ENCODE measurements at places on chromosomes 13 and 19.
A peak's percentile ranks its signal among the peaks of the same experiment; 100 is the strongest.

DNA sequence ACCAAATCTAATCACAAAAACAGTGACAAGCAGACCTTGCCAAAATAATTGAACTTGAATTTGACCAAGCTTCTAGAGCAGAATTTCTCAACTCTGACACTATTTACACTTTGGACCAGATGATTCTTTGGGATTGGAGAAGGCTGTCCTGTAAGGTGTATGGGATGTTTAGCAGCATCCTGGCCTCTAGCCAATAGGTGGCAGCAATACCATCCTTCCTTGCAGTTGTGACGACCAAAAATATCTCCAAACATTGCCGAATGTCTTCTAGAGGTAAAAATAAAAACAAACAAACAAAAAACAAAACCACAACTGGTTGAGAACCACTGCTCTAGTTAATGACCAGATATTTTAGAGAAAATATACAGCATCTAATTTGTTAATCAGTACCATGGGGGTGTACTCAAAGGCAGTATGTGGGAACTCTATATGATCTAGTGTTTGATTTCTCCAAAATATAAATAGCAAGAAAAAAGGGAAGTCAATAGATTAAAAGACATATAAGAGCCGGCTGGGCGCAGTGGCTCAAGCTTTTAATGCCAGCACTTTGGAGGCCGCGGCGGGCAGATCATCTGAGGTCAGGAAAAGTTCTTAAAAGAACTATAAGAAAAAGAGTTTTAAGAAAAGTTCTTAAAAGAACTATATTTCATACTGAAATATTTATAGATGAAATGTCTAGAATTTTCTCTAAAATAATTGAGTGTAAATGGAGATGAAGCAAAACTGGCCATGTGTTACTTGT lies 60.9 kb upstream of the ZNF527 start:
- peak; percentile 63 for DNase-seq

DNA sequence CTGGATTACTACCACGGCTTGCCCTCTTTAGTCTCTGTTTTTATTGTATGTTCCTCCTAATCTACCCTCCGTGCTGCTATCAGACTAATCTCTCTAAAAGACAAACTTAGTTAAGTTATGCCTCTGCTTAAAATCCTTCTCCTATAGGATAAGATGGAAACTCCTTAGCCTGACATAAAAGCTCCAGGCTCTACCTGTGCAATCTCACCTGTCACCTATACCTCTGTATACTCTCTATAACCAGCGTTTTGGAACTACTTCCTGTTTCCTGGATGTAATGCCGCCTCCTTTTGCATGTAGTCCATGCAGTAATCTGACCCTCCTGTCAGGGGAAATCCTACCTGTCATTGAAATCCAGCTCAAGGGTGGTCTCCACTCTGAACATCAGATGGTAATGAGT lies 41.2 kb downstream of the OLFM4 start:
- no peak for DNase-seq

GRCh38 chr13:67803118-67803517 lies 573.0 kb upstream of the PCDH9 start:
- DNase-seq = no peak

DNA sequence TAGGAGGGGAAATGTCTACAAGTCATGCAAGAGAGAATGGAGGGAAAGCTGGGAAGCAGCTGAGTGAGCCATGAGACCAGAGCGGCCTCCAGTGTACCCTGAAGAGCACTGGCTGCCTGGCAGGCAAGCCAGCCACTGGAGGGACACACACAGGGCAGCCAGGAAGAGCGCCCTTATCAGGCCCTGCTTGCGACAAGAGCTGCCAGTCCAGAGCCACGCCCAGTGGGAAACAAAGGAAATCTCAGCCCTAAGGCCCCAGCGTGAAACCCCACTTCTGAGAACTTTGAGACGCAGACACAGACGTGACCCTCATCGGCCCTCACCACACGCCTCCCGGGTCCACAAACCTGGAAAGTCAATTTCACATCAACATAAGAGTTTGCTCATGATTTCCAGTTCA lies 105.0 kb downstream of the STK24 start:
- DNase-seq = no peak

GRCh38 chr13:112712451-112713207 lies 22.8 kb downstream of the ATP11A start:
- DNase-seq = no peak

GRCh38 chr13:23790577-23791170 lies 98.5 kb downstream of the MIPEP start:
- no peak for DNase-seq

DNA sequence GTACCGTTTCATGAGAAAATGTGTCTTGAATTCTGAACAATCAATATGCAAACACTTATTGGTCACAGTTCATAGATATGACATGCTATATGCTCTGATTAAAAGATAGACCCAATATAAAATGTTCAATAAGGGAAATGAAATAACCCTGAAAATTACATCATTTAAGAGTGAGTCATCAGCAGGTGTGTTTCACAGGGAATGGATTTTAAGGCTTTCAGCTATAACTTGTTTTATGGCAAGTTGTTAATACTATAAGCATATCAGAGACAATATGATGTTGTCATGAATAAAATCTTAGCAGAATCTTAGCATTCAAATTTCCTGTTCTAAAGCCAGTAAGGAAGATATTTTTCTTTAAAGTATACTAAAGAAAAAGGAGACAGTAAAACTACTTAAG lies 483.4 kb upstream of the PCDH9 start:
- no peak for DNase-seq

DNA sequence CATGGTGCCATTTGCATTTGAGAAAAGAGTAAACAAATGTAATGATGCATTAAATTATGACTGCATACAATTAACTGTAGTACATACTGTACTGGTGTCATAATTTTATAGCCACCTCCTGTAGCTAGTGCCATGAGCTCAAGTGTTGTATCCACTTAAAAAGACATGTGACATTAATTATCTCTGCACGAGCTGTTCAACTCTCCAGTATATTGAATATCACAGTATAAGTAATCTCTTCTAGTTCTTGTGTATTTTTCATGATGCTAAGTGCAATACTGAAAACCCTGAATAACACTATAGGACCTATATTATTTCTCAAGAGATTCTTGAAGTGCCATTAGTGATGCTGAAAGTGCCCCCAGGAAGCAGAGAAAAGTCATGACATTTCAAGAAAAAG lies 387.3 kb downstream of the PCDH17 start:
- DNase-seq = no peak

- DNase-seq = no peak
Observed at GRCh38 chr13:27004326-27004725, 167.3 kb downstream of the USP12 start.

GRCh38 chr13:23811366-23812062 lies 77.7 kb downstream of the MIPEP start:
- no peak for DNase-seq

- peak; percentile 90 for DNase-seq
Observed at GRCh38 chr19:17829855-17830566, 8.7 kb upstream of the INSL3 start.

GRCh38 chr19:49570138-49570856 lies 10.1 kb downstream of the NOSIP start:
- peak; percentile 85 for DNase-seq

GRCh38 chr19:5811117-5811516 lies 6.2 kb downstream of the NRTN start:
- DNase-seq = no peak

- no peak for DNase-seq
Observed at GRCh38 chr13:78593652-78594455, 9.5 kb downstream of the POU4F1 start.

DNA sequence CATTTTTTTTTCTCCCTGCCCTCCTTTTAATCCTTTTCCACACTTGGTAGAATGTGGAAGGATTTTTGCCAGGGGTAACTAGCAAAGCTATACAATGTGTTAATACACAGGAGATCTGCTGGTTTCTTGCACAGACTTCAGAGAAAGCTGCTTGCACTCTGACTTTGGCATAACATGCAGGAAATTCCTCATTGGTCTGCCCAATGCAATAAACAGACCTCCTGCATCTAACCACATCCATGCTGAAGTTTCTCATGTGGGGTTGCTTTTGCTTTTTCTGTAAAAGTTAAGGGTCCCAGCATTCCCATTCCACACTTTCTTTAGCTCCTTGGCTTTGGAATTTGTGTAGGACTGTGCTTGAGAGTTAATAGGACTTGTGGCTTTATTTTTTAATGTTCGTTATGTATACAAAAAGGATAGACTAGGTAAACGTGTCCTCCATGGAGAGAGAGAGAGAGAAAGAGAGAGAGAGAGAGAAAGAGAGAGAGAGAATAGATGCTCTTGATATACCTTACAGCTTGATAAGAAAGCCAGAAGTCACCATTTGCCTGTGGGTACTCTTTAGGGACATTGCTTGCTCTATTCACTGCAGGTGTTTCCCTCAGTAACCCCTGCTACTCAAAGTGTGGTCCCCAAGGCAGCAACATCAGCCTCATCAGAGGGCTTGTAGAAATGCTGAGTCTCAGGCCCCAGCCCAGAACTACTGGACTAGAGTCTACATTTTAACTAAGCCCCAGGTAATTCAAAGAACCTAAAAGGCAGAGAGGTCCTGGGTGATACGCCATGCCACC lies 170.5 kb downstream of the SHISA2 start:
- DNase-seq = no peak

DNA sequence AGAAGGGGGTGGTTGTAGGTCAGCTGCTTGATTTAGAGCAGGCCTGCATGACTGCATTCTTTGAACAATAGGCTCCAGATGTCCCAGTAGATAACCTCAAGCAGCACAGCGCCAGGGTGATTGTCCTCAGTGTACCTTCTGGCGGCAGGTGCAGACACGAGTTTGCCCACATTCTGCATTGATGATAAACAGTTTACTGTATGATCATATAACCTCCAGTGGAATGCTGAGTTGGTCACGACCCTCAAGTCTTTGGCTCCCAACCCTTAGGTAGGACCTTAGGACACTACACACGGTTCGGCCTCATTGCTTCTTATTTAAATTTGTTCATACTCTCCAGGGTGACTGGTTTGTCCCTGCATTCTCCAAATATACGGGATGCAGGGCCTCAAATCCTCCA lies 12.2 kb downstream of the ZNF439 start:
- no peak for DNase-seq

GRCh38 chr19:46922465-46922864 lies 61.7 kb downstream of the ARHGAP35 start:
- no peak for DNase-seq

DNA sequence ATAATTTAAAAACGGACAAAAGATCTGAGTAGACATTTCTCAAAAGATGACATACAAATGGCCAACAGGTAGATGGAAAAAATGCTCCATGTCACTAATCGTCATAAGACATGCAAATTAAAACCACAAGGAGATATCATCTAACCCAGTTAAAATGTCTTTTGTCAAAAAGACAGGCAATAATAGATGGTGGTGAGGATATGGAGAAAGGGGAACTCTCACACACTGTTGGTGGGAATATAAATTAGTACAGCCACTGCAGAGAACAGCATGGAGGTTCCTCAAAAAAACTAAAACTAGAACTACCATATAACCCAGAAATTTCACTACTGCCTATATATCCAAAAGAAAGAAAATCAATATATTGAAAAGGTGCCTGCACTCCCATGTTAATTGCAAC lies 37.9 kb downstream of the OR10H4 start:
- no peak for DNase-seq

DNA sequence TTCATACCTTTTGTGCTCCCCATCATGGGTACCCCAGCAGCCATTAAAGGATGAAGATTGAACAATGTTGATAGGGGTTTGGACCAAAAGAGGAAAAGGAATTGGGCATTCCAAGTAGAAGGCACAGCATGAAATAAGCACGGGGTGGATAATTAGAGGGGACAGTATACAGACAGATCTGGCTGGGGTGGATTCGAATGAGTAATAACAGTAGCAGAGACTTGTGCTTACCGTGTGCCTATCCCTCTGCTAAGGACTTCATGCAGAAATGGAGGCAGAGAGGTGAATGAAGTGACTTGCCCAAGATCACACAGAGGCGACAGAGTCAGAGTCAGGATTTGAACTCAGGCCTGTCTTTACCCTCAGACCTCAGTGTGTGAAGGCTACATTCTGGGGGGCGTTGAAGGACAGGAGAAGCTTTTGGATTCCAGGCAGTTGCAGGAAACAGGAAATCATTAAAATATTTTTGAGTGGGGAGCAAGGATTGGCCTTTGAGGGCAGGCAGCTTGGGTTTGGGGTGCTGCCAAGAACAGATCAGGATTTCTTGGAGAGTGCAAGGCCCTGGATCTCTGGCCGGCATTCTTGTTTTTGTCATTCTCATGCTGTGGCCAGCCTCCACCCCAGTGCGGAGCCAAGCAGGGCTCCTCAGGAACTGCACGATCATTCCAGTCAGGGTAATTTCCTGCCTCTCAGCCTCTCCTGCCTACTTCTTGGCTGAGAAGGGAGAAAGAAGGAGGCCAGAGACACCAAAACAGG lies 18.7 kb downstream of the PAF1 start:
- no peak for DNase-seq

GRCh38 chr13:29479716-29480492 lies 115.6 kb downstream of the SLC7A1 start:
- no peak for DNase-seq

DNA sequence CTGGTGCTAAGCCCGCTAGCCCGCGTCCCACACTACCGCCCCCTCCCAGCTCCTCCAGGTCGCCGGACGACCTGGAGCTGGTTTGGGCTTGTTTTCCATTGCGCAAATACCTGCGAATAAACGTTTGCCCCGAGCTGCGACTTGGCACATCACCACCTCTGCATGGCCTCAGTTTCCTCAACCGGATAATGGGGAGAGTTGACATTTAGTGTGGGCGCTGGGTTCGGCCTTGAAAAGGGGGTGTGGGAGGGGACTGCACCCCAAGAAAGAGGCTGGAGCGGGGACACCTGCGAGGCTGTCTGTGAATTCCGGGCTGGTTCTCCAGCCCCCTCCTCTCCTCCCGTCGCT lies 11.0 kb upstream of the JUND start:
- peak; percentile 33 for DNase-seq

DNA sequence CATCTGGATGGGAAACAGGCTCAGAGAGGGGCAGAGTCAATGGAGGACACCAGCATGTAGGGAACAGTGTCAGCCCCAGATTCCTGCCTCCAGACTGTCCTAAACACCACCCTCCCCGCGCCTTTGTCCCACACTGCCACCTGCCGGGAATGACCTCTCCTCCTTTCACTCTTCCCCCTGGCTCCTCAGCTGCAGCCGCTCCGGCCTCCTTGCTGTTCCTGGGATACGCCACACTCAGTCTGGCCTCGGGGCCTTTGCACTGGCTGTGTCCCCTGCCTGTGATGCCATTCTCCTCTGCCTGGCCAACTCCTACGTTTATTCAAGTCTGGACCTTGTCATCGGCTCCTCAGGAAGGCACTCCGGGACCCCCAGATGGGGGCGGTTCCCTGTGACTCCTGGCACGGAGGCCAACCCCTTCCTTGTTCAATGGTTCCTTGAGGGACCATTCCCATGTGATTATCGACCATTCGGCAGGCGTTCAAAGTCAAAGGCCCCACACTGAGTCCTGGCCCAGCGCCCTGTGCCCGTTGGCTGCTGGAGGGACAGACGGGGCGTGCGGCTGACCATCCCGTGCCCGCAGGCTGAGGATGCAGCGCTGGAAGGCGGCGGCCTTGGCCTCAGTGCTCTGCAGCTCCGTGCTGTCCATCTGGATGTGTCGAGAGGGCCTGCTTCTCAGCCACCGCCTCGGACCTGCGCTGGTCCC lies 15.8 kb downstream of the FUT6 start:
- DNase-seq = peak; percentile 75

Measured in T47D (cell line).